ENCODE measurements at places on chromosomes 7 and 10. TPM values are rescaled to one million over a fixed set of nuclear protein-coding genes. Genes with fewer than 3 reads are reported as not detected.
A peak's percentile ranks its signal among the peaks of the same experiment; 100 is the strongest.

GRCh38 chr10:80173466-80173865 is 31.9 kb downstream of the ANXA11 start:
- no peak for DNase-seq

- no peak for DNase-seq
Observed at GRCh38 chr7:99036546-99037111, 107.3 kb downstream of the SMURF1 start.

DNA sequence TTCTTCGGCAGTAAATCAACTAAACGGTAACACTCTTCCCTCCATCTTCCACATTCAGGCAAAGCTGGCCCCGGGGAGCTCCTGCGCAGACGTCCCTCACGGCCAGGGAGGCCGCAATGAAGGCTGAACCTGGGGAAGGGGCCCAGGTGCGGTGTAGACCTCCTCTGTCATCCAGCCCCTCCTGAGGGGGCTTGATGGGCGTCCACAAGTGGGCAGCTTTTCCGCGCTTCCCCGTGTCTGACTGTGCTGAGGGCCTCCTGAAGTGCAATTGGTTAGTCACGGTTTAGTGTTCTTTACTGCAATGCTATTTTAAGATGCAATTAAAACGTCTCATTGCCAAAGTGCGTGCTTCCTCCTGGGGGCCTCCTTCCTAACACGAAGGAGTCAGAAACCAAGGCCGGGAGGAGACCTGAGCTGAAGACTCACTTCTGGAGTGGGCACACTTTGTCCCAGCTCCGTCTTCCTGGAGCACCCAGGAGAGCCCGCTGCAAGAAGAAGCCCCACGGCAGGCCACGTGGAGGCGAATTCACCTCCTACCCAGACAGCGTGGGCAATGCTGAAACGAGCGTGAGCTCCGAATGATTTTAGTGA is 173.3 kb downstream of the ELFN1 start:
- DNase-seq, result no peak

DNA sequence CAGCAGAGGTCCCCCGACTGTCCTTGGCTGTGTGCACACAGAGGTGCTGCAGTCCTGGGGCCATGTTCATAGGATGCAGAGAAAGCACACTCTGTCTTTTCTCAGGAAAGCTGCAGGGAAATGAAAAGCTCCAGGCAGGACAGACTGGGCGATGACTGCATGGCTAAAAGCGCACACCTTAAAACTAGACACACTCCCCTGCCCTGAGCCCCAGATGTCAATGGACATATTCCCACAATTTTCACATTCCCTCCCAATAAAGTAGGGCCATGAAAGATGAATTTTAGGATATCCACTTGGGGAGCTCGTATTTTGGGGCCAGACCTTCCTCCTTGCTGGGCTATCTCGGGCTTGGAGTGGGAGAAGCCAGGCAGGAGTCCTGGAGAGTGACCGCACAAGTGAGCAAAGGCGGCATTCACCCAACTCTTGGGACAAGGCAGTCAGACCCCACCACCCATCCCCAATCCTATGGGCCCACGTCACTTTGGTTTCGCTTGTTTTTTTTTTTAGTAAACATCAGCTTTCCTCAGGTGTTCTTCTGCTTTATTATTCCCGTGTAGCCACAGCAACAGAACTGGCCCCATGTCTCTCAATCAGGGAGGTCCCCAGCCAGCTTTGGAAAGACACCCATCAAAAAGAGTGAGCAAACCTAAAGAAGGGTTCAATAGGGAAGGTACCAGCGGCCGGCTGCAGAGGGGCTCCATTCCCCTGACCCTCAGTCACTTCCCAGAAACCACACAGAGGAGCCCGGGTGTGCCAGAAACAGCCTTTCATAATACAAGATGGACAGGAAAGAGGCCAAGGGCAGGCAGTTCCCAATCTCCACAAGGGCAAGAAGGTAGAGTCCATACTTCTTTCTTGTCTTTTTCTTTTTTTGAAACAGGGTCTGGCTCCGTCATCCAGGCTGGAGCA is 12.7 kb downstream of the GPRIN2 start:
- DNase-seq, result no peak

DNA sequence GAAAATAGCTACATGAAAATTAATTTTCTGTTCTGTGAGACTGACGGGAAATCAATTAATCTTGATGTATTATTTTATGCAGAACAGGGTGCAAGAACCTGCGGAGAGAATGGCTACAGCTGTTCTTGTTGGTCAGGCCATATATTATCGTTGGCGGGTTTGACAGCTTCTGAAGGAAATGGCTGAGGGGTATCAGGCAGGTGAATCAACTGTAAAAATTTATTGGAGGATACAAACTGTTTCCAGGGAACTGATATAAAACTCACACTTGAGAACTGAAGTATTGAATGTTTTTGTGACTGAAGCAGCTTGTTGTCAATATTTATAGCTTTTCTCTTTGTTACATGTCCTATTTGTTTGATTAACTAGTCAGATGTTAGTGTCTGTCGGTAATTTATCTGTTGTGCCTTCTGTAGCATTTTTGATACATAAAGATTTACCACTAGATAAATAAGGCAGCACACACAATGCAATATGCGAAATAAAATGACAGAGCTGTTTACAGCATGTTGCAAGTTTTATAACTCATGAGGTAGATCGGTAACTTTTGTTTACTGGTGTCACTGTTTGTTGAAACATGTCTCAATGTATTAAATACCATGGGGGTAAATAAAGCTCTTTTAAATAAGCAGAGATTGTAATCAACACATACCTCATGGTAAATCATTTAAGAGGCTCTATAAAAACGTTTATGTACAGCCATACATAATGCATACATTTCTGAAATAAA is 308.2 kb downstream of the LRMDA start:
- DNase-seq, result no peak

GRCh38 chr7:143314127-143314526 is 1.8 kb upstream of the CLCN1 start:
- DNase-seq, result no peak

DNA sequence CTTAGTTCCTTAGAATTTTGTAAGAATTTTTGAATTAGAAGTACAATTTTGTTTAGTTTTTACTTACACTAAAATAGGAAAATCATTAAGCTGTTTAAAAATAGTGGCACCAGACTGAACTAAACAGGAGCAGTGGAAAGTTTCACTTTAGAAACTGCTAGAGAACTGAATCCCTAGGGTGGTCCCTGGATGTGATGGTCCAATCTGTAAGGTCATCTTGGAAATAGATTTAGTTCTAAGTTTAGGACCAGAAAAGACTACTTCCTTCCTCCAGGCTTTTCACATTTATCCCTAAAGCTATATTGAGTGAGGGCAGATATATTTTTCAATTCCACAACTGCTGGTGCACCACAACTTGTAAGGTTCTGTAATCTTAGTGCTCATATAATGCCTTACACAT is 19.0 kb downstream of the RPA3 start:
- DNase-seq, result no peak

- DNase-seq, result no peak
Observed at GRCh38 chr10:31395695-31396094, 76.7 kb downstream of the ZEB1 start.

DNA sequence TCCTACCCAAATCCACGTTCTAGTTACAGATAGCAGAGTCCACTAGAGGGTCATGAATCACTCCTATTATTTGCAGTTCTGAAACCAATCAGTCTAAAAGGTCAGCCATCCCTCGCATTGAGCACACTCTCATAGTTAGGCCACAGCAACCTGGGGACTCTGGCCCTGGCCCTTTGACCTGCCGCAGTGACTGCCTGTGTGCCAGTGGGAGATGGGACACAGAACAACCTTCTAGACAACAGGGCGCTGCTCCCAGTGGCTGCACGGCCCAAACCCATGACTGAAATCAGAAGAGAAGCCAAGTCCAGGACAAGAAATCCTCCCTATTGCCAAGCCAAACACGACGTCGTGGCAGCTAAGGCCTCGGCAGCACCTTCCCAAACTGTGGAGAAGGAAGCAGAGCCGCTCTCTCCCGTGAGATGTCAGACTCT is 158.5 kb downstream of the HERPUD2 start:
- no peak for DNase-seq

GRCh38 chr10:30999070-30999712 is 32.5 kb downstream of the ZNF438 start:
- no peak for DNase-seq

DNA sequence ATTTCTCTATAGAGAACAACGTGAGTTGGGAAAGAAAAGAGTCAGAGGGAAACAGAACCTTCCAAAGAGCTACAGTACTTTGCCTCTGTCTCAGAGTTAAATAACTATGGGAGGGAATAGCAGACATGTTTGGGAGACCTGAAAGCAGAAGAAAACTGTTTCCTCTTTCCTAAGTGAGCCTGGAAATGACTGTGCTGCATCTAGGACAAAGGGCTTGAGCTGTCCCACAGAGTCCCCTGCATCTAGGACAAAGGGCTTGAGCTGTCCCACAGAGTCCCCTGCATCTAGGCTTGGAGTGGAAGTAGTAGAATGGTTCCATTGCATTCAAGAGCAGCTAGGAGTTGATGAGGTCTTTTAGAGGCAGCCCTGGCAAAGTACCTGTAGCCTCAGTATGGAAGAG is 149.7 kb downstream of the DKK1 start:
- no peak for DNase-seq

DNA sequence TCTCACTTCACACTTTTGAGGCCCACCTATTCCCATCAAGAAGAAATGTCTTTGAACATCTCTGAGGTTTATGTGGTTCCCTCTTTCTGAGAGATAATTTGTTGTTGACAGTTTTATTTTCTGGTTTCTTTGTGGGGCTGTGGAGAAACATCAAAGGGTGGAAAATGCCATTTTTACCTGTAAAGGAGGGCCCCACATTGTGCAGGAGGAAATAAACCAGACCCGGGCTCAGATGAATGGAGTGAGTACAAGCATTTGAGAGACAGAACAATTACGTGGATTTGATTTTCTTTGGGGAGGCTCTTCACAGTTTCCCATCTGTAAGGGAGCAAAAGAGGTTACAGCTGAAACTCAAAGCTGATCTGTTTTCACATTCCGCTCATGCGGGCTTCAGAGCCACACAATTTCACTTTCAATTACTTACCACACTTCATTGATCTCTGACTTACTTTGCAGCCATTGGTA is 29.8 kb downstream of the ITPRIP start:
- peak; percentile 53 for DNase-seq

- peak; percentile 53 for DNase-seq
Observed at GRCh38 chr10:74585231-74586087, 240.9 kb upstream of the KAT6B start.

- no peak for DNase-seq
Observed at GRCh38 chr10:54800741-54801421, at the start of gene PCDH15. TSS of gene PCDH15 (minus strand) at chr10:54801231. CDS start at chr10:54664262, 136,969 bp downstream.

GRCh38 chr10:127353544-127353943 is 157.2 kb upstream of the INSYN2A start:
- no peak for DNase-seq

GRCh38 chr7:143884241-143884968 is 17.6 kb downstream of the TCAF1 start:
- DNase-seq, result no peak

DNA sequence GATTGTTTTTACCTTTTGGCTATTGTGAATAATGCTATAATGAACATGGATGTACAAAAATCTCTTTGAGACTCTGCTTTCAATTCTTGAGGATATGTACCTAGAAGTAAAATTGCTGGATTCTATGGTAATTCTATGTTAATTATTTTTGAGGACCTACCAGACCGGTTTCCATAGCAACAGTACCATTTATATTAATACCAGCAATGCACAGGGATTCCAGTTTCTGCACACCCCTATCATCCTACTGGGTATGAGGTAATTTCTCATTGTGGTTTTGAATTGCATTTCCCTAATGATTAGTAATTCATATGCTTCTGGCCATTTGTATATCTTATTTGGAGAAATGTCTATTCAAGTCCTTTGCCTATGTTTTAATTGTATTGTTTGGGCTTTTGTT is 9.9 kb upstream of the PPP1R9A start:
- DNase-seq, result no peak

DNA sequence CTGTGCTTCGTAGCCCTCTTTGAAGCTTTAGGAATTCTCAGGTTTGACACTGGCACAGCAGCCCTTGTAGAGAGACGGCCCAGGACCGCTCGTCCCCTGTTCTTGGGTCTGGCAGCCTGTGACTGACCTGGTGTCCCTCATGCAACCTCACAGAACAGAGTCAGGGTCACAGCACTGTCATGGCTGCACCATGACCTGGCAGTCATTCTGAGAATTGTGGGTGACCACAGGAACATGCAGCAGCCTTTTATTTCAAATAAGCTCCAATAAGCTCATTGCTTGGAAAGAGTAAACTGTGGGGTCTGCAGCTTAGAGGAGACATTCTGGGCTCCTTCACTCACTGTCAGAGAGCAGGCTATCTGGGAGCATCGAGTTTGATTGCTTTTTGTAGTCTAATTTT is 42.5 kb downstream of the MYO1G start:
- DNase-seq, result no peak

- DNase-seq, result no peak
Observed at GRCh38 chr7:75644589-75644988, 94.2 kb downstream of the HIP1 start.

- no peak for DNase-seq
Observed at GRCh38 chr7:82672078-82672477, 228.5 kb upstream of the CACNA2D1 start.

GRCh38 chr7:139948587-139949335 is 114.0 kb downstream of the PARP12 start:
- DNase-seq, result no peak

DNA sequence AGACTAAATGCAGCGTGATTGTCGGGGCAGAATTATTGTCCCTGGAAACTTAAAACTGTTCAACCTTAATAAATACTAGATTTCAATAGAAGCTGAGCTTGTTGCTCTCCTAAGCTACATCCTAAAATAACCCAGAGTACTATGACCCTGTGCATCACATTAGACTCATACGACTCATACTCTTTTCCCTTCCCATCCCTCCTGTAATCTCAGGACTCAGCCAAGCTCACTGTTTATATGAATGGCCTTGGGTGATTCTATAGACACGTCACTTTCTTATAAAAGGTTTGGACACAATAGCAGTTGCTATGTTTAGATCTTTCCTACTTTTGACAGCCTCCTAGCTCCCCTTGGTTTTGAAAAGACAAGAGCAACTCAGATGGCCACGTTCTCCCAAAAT is 17.2 kb downstream of the TCF7L2 start:
- no peak for DNase-seq

GRCh38 chr7:88757371-88757770 is 2.1 kb upstream of the ZNF804B start:
- no peak for DNase-seq

GRCh38 chr10:86538547-86538946 is 17.0 kb upstream of the WAPL start:
- no peak for DNase-seq

- no peak for DNase-seq
Observed at GRCh38 chr10:37976880-37977203, 395 bp upstream of the ZNF25 start.

- DNase-seq, result no peak
Observed at GRCh38 chr7:80596933-80597517, 41.4 kb upstream of the CD36 start.

ADRA2A gene
- not detected for total RNA-seq

AKR1B15 gene
- not detected for total RNA-seq

HOXA5 gene
- total RNA-seq, result not detected

ADAP1 gene
- total RNA-seq, result 49.9 TPM

NODAL gene
- not detected for total RNA-seq

PTPN20 gene
- total RNA-seq, result 1.8 TPM

HIPK2 gene
- total RNA-seq, result 16.1 TPM

SLC18A2 gene
- total RNA-seq, result not detected

TSPAN13 gene
- 1.4 TPM for total RNA-seq

ADAMTS14 gene
- total RNA-seq, result 0.10 TPM

Data from activated naive CD8-positive, alpha-beta T cell treated with anti-CD3 and anti-CD28 coated beads for 36 hours (primary cell).